ENCODE measurements at places on chromosomes 3 and 15.

GRCh38 chr3:78856164-78856563 lies 911.6 kb downstream of the ROBO1 start:
- DNase-seq, result no peak

DNA sequence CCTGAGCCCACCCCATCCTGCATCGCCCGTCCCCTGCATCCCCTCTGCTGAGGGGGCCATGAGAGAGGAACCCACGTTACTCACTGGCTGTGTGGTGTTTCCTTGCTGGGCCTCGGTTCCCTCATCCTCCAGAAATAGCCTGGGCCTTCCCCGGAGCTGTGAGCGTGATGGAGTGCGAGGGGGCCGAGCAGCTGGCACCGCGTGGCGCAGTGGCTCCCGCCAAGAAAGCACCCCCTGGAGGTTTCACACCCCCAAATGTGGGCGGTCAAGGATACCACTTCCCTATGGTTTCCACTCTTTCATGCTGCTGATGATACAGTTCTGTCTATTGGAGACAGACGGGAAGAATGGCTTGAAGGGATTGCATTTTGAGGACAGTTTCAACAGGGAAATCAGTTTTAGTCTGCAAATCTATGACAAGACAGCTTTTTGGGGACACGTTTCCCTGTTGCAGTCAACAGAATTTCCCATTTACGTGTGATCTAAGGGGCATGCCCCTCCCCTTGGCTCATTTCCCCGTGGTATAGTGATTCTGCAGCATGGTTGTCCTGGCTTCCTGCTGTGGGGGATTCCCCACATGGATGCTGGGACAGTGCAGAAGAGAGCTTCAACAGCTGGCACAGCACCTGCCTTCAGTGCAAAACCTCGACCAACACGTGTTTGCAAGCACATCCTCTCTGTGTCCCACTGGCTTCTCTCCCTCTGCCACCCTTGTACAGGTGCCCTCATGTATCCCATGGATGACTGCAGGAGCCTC lies 377.5 kb downstream of the LRTM1 start:
- no peak for DNase-seq

GRCh38 chr15:42284551-42284950 lies 11.3 kb upstream of the TMEM87A start:
- DNase-seq, result no peak

GRCh38 chr3:126678693-126679317 lies 23.9 kb upstream of the TXNRD3 start:
- DNase-seq, result no peak

GRCh38 chr3:54897028-54897711 lies 30.7 kb downstream of the LRTM1 start:
- DNase-seq, result no peak

DNA sequence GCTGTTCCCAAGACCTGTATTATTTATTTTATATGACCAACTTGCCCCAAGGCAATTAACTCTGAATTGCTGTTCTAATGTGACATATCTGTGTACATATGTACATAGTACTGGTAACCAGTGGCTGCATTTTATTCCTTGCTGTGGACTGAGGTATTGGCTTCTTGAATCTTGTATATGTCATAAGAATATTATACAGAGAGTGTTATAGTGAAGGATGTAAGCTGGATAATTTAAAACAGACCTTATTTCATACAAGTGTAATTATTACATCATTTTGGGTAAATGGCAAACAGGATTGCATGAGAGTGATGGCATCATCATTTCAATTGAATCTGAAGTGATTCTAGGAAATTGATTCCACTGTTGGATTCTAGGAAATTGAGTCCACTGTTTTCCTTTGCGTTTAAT lies 32.9 kb downstream of the B3GALNT1 start:
- DNase-seq, result no peak

DNA sequence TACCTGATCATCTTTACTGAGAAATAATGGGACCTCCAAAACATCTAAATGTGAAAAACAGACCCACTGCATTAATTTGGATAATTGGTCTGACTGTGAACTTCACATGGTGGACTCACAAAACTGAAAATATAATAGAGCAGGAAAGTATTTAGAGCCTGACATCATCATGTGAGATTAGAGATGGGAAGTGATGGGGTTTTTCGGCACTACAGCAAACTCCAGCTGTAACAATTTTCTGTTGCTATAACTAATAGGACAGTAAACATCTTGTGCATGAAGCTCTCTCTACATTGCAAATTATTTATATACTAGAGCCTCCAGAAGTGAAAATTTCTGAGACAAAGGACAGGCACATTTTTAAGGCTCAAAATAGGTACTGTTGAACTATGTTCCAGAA lies 32.2 kb downstream of the VEPH1 start:
- DNase-seq, result no peak

DNA sequence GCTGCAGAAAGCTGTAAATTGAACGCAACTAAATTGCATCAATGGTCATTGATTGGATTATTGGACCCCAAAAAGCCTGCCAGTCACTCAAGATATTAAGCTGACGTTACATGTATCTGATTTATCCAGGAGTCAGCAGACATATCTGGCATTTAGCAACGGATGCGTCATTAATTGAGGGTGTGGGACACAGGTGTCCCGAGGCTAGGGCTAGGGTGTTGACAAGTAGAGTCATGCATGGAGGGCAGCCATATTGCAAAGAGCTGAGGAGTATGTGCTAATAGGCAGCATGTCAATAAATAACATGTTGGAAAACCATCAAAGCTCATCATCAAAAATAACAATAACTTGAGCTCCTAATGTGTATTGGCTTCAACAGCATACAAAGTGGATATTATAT lies 234.5 kb upstream of the GOLGA6L4 start:
- DNase-seq, result no peak

DNA sequence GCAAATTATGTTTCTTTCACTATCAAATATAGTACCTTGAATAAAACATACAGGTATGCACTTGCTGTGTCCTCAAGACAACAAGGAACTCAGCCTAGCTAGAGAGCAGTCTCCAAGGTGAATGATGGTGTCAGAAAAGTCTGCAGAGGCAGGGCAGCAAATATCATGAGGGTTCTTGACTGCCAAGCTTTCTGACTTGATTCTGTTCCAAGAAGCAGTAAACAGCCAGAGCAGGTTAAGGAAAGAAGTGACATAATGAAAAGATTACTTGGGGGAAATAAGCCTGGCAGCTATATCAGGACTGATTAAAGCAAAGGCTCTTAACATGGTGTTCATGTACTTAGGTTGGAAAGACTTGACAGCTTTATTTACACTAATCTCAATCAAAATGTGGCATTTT lies 192.2 kb upstream of the GADL1 start:
- DNase-seq, result no peak

Data from stimulated activated CD4-positive, alpha-beta T cell treated with anti-CD3 and anti-CD28 coated beads, TNF-alpha, amount 100 ng/mL, for 1 hour (primary cell).